ENCODE measurements at places on chromosomes 3 and 15.

GRCh38 chr3:170049146-170050000 lies 11.6 kb downstream of the GPR160 start:
- no peak for DNase-seq

- DNase-seq: no peak
These were observed 9.1 kb downstream of the ABHD5 start for GRCh38 chr3:43699864-43700263.

DNA sequence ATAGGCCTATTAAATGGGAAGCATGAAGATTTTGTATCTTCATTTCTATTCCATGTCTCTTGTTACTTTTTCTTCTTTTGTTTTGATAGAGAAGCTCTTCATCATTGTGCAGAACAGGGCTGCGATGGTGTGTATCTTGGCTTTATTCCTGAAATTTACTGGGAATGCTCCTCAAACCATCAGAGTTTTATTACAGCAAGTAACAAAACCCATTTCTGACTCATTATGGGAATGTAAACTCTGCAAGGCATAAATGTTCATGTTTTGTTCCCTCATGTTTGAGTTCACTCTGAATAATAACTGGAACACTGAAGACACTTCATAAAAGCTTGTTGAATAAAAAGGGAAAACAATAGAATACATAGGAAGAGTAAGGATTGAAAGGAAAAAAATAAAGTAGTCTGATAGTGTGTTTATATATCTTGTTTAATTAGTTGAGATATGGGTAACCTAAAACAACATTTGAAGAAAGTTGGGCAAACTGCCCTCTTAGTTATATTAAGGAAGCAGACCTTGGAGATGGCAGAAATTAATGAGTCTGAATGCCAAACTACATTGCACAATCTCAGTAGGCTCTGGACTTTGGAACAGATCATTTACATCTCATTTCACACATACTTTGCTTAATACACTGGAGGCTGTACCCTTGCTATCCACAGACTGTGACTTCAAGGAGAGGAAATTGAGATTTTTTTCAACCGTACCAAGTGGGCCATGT lies 521.5 kb downstream of the GRM7 start:
- DNase-seq: no peak

- no peak for DNase-seq
These were observed 228.3 kb upstream of the ZBTB20 start for GRCh38 chr3:115375362-115375761.

DNA sequence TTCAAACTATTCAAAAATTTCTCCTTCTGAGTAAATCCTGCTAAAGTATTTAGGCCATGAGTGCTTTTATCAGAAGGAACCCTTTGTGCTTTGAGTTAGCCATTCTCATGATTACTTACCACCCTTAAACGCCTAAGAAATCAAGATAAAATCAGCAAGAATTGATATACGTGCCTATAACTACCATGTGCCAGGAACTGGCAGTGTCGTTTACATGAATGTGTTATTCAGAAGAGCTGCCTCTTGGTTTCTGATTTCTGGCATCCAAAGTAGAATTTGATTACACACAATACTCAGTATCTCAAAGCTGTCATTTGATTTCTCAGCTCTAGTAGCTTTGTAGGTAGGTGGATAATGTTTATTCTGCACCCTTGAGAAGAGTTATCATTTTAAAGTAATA lies 351.3 kb upstream of the CCDC54 start:
- DNase-seq: no peak

GRCh38 chr15:101004986-101005747 lies 86.0 kb downstream of the LRRK1 start:
- DNase-seq: no peak

DNA sequence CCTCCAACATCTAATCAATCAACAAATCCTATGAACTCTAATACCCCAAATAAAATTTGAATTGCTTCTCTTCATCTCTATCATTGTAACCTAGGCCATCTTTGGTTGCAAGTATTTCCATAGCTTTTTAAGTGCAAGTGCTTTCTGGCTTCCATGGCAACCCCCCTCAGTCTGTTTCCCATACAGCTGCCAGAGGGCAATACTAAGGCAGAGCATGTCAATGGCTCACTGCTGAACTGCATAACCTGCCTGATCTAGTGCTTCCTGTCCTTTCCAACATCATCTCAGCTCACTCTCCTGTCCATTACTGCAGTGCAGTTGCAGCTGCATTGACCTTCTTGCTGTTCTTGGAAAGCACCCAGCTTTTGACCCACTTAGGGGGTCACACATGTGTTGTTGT lies 198.4 kb downstream of the WNT5A start:
- DNase-seq: no peak

DNA sequence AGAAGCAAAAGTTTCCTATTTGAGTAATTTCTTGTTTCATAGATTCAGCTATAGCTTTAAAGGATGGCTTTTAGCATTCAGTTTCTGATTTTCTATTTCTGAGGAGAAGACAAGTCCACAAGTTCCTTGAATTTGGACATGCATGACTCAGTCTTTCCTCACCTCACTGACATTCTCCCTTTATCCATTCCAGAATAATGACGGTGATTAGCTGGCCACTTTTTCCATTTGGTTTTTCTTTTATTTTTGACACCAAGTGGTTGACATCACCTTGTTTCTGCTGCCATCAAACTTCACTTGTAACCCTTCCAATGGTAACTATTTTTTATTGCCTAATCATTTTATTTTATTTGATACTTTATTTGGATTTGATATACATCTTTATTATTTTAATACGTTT lies 404.4 kb upstream of the KCNMB2 start:
- DNase-seq: no peak
